Left ventricle myocardium inferior (tissue), 1 donor: ENCODE measurements at places on chromosomes 7 and 10. TPM values are rescaled to one million over a fixed set of nuclear protein-coding genes. Genes with fewer than 3 reads are reported as not detected.

Gene KCND2
- total RNA-seq: not detected

Gene TAS2R41
- total RNA-seq: not detected

Gene EVX1
- not detected for total RNA-seq

Gene DNAJC30
- total RNA-seq: 14.0 TPM

Gene FBXO24
- total RNA-seq: 0.25 TPM

Gene LIPM
- total RNA-seq: not detected

Gene HHEX
- total RNA-seq: 2.1 TPM

Gene AGR3
- not detected for total RNA-seq

Gene ZNF485
- total RNA-seq: 1.5 TPM

Gene CLCN1
- total RNA-seq: not detected

Gene STAG3
- total RNA-seq: 0.74 TPM

Gene FXYD4
- total RNA-seq: not detected

Gene IFIT2
- total RNA-seq: 4.5 TPM

Gene EGFR
- 6.1 TPM for total RNA-seq

Gene ANKIB1
- total RNA-seq: 49.9 TPM

Gene UNCX
- total RNA-seq: not detected
